ENCODE measurements at places on chromosomes 12 and 14.
A peak's percentile ranks its signal among the peaks of the same experiment; 100 is the strongest.

DNA sequence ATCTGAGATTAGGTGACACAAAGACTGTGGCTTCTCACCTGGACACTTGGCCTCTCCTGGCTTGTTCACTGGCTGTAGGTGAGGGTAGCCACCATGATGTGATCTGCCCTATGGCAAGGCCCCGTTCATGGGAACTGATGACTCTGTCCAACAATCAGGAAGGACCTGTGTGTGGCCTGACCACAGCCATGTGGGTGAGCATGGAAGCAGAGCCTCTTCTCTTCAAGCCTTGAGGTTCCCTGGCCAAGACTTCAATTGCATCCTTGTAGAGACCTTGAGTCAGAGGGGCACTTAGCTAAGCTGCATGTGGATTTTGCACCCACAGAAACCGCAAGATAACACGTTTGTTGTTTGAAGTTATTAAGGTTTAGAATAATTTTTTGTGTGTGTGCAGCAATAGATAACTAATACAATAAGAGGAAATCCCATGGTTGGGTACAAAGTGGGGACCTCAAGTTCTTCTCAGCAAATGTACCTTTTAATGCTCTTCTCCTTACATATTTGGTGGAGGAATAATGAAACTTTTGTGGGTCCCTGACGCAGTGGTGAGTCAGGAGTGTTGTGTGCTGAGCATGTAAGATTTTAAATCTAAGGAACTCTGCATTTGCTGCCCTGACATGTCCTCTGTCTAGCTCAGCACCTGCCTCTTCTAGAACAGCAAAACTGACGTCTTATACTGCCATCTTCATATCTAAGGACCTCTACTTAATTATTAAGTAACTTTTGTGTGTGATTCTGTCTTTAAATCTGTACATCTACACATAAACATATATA lies 27.5 kb upstream of the PLEKHG7 start:
- no peak for DNase-seq

DNA sequence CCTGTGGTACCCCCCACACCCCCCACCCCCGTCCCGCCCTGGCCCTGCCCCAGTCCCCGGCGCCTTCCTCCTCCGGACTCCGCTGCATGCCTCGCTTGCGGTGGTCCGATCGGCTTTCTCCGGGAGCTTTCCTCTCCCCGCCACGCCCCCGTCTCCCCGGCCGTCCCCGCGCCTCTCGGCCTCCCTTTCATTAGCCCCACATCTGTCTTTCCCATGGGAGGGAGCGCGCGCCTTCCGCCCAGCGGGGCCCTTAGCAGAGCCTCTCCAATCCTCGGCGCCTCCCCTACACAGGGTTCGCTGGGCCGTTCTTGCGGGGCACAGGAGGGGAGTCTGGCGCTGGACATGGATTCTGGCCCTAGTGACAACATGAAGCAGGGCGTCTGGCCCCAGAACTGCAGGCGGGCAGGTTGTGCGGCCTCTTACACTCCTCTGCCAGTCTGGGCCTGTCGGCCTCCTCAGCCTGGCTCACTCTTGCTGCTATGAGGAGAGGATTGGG lies 1.5 kb upstream of the EFS start:
- DNase-seq: peak; percentile 94

DNA sequence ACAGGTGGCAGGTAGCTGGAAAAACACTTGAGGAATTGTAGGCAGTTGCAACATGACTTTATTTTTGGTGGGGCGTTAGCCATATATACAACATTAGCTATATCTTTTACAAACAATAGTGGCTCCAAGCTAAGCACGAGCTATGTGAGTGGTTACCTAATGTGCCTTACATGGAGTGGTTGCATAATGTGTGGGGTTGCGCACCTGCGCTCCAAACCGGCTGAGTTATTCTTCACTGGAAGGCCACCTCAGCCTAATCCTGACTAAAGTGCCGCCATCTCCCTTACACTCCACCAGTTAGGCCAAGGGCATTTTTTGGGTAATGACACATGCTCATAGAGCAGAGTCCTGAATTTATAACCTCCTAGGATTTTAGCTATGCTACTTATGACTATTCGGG lies 31.8 kb upstream of the G2E3 start:
- DNase-seq: no peak

GRCh38 chr14:24518851-24519250 lies 10.8 kb upstream of the CMA1 start:
- DNase-seq: no peak

- no peak for DNase-seq
Measured at GRCh38 chr12:24711056-24712008, 237.6 kb downstream of the BCAT1 start.

GRCh38 chr14:104094056-104094708 lies 8.7 kb downstream of the ASPG start:
- peak; percentile 25 for DNase-seq

GRCh38 chr14:57068511-57068910 lies 200.2 kb downstream of the EXOC5 start:
- DNase-seq: peak; percentile 47

GRCh38 chr14:52219488-52220084 lies 47.9 kb upstream of the PTGDR start:
- DNase-seq: no peak

DNA sequence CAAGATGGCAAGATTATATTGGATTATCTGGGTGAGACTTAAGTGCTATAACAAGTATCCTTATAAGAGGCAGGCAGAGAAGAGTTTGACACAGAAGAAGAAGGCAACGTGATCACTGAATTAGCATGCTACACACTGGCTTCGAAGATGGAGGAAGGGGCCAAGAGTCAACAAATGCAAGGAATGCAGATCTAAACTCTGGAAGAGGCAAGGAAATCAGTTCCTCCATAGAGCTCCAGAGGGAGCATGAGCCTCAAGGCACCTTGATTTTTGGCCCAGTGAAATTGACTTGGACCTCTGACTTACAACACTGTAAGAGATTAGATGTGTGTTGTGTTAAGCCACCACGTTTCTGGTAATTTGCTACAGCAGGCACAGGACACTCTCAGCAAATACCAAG lies 536.4 kb upstream of the SEL1L start:
- peak; percentile 88 for DNase-seq

GRCh38 chr12:54133772-54134375 lies 54.9 kb downstream of the SMUG1 start:
- DNase-seq: no peak

DNA sequence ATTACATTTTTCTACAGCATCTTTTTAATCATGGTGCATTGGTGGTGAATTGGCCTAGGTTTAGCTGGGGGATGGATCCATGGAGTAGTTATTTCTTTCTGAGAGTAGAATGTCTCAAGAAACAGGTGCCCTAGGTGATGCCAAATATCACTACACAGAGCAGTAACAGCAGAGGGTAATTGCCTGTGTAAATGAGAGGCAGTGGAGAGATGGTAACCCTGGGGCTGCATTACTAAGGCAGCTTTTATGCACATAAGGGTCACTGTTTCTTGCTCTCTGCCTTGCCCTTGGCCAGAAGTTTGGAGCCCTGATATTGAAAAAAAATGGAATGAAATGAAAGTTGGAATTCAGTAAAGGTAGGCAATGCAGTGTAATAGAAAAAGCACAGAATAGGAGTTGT lies 604.0 kb downstream of the NOVA1 start:
- no peak for DNase-seq

- DNase-seq: no peak
Measured at GRCh38 chr12:46364777-46365580, 7.6 kb downstream of the SLC38A2 start.

DNA sequence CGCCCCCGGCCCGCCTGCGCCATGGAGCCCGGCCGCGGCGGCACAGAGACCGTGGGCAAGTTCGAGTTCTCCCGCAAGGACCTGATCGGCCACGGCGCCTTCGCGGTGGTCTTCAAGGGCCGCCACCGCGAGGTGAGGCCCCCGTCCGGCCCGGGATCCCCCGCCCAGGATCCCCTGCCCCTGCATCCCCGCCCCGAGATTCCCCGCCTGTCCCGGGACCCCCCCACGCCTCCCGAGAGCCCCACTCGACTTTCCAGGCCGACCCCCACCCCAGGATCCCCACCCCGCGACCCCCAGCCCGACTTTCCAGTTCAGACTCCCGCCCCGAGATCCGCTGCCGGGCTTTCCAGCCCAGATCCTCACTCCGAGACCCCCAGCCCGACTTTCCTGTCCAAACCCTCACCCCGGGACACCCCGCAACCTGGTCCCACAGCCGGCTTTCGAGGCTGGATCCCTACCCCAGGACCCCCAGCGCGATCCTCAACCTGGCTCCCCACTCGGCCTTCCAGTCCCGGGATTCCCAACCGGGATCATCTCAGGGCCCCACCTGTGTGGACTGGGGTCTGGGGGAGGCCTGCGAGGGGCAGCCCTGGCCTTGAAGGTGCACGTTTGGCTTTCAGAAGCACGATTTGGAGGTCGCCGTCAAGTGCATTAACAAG lies 688 bp downstream of the ULK1 start:
- DNase-seq: no peak

GRCh38 chr12:55845785-55846496 lies 3.2 kb upstream of the MMP19 start:
- DNase-seq: no peak

GRCh38 chr12:14970473-14970872 lies 2.4 kb upstream of the PDE6H start:
- DNase-seq: no peak

DNA sequence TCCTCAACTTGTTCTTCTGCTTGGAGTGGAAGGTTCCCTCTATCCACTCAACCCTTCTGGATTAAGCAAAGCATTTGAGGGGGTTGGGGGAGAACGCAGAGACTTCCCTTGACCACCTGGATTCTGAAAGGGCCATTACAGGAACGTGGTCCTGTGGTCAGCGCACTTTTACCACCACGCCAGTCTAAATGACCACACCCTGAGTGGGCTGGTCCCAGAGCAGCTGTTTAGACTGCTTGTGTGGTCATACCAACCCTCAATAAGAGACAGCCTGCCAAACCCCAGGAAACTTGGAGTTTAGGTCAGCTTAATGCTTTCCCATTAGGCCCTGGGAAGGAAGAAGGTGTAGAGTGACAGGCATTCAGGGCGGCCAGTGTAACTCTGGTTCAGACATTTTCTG lies 165.5 kb upstream of the ATP2B1 start:
- DNase-seq: no peak

GRCh38 chr12:60162988-60163720 lies 567.3 kb downstream of the SLC16A7 start:
- DNase-seq: no peak

DNA sequence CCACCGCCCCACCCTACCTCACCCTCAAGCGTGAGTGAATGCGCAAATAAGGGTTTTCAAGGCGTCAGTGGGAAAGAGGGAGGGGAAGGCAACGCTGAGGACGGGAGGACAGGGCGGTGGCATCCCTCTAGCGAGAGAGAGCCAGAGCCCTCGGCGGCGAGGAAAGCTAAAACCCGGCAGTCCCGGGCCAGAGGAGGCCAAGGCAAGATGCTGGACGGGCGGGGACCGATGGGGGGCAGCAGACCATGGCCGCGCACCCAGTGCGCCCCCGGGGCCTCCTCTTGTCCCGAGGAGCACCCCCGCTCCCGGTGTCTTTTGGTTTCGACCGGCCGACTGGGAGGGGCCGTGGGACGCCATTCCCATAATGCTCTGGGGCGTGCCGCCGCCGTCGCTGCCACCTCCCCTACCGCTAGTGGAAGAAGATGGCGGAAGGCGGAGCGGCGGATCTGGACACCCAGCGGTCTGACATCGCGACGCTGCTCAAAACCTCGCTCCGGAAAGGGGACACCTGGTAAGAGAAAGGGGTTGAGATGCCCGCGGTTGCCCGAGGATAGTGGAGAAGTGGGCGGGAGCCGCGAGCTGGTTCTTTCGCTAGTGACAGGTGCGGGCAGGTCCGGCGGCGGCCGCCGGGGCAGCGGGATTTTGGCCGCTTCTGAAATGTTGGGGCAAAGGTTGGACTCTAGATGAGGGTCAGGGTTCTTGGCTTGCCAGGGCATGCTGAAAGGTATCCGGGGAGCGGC lies at the start of gene USP15:
USP15 (plus strand) TSS at position 412 of the 740 bp plus-strand sequence; CDS start at position 423, 11 bp downstream.
- peak; percentile 95 for DNase-seq

DNA sequence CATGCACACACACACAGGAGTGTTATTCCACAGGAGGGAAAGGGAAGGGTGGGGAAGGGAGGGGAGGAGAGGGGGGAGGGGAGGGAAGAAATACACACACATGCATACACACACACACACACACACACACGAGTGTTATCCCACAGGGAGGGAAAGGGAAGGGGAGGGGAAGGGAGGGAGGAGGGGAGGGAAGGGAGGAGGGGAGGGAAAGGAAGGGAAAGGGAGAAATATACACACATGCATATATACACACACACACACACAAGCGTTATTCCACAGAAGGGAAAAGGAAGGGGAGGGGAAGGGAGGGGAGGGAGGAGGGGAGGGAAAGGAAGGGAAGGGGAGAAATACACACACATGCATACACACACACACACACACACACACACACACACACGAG lies 19.6 kb upstream of the FBRSL1 start:
- no peak for DNase-seq

- DNase-seq: no peak
Measured at GRCh38 chr12:123034022-123034541, 53.6 kb downstream of the ARL6IP4 start.

DNA sequence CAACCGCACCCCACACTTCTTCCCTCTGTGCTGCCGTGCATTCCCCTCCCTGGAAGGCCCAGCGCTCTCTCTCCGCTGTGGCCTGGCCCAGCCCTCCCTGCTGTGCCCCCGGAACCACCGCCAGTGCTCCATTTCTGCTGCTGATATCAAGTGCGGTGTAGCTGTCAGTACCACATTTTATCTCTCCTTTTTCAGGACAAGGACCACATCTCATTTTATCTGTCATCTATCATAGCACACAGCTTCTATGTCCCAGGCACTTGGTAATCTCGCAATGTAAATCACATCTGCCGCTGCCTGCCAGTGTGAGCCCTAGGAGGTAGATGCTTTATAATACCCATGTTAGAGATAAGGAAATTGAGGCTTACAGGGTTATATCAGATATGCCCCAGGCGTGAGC lies 18.3 kb downstream of the IL31 start:
- DNase-seq: no peak

DNA sequence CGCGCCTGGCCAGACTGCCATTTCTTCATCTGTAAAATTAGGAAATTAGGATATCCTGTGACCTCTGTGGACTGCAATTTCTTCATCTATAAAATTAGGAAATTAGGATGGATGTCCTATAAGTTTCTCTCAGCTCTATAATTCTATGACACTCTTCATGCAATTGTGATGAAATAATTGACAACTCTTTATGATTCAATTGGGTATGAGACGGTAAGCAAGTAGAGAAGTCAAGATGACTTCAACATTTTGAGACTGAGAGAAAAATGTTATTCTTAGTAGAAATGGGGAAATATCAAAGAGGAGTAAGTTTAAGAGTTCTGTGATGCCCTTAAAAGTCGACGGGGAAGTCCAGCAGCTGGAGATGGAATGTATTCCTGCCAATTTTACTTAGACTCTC lies 12.0 kb downstream of the KIAA0586 start:
- no peak for DNase-seq

DNA sequence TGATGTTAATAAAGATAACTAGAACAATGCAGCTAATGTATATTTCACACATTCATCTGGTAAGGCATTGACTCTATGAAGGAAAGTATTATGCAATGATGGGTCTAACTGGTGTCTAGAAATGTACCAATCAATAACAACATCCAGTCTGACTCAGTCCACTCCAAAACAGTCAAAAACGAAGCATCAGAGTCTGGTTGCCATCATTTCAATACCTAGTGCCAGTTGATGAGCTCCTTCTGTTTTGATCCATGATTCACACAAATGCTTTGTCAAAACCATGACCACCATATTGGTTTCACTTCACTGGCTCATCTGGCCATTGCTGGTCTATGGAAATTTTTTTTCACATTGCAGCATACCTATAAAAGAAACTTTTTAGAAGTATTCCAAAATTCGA lies 747.2 kb upstream of the TMEM132C start:
- no peak for DNase-seq

Data from NCI-H524 (cell line).